ENCODE measurements at places on chromosomes 7 and 10. TPM values are rescaled to one million over a fixed set of nuclear protein-coding genes. Genes with fewer than 3 reads are reported as not detected.

- DNase-seq, result no peak
Observed at GRCh38 chr7:5403442-5403841, 20.2 kb downstream of the TNRC18 start.

- no peak for DNase-seq
Observed at GRCh38 chr7:23955145-23955544, 245.1 kb downstream of the STK31 start.

Gene FBXO24
- total RNA-seq, result 1.0 TPM

DNA sequence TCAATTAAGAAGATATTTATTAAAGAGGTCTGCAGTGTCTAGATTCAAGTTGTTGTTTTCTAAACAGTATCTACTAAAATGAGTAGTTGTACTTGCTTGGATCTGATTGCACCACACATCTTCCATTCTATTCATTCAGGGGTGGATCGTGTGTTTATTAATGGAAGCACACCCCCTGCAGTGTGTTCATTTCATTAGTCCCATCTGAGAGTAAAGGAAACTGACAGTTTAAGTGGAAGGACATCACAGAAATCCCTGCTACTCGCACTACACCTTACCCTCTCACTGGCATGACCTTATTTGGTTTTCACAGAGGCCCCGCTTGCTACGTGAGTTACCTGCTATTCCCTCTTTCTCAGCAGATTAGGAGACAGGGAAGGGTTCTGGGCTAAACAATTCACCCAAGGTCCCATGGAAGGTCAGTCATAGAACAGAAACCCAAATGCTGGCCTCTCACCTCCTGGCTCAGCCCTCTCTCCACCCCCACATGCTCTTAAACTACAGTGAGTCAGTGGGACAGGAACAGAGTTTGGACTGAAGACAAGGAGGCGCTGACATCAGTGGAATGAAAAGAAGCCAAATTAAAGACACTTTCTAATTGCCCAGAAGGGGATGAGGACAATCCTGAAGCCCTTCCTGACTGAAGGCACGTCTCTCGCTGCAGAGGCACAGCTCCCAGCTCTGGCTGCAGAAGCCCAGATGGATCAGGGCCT is 369.2 kb upstream of the NRP1 start:
- no peak for DNase-seq

DNA sequence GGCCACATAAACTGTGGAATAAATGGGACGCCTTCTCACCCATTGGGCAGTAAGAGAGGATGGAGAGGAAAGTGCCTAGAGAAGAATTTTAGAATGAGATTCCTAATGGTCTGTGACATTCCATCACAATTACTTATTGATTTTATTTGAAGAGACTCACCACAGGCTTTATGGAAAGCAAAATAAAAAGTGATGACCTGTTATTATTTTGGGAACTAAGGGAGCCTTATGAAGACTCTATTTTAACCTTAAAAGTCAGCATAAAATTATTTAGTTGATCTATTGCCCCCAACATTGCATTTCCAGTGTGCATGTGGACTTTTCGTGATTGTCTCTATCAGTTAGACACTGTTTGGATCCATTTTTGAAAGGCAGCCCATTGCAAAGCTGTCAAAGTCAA is 107.5 kb downstream of the PCLO start:
- DNase-seq, result no peak

DNA sequence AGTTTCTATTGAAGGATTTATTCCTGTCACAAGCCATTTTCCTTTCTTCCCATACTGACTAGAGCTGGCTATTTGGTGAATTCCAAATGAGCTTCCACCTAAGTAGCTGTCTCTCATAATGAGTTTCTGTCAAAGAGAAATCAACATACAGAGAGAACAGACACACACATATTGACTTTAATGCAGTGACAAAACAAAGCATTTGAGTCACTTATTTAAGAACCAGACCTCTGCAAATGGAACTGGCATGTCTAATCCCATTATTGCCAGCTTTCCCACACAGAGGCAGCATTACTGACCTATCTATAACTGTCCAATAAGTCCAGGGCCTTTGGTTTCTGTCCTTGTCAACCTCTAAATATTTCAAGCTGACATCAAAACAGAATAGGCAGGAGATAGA is 179.3 kb upstream of the CSTF2T start:
- no peak for DNase-seq

DNA sequence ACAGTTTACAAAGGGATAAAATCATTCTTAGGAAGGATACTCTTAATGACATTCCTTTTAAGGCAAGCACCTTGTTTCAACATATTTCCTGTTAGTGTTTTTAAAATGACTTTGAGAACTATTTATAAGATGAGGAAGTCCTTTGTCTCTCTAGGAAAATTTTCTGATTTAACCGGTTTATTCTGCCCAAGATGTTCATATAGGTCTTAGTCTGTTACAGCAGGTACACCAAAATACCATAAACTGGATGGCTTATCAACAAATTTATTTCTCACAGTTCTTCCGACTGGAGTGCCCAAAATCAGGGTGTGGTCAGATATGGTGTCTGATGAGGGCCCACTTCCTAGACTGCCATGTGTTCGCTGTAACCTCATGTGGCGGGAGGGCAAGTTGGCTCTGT is 77.9 kb downstream of the GSAP start:
- no peak for DNase-seq

- DNase-seq, result no peak
Observed at GRCh38 chr7:96097835-96098234, 224.1 kb downstream of the SLC25A13 start.

DNA sequence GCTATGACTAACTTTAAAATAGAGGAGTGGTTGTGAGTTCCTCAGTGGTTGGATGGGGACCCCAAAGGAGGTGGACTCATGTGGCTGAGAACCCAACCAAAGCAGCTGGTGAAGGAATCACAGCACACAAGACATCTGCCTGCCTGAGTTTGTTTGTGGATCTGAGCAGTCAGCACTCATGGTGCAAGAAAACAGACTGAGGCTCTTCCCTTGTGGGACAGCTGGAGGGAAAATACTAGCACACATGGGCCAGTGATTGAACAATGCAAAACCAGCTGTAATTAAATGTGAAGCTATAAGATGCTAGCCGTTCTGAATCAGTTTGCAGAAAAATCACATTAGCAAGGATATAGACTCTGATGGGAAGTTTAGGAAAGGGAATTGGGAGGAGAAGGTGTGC is 707.3 kb downstream of the GRID1 start:
- DNase-seq, result no peak

DNA sequence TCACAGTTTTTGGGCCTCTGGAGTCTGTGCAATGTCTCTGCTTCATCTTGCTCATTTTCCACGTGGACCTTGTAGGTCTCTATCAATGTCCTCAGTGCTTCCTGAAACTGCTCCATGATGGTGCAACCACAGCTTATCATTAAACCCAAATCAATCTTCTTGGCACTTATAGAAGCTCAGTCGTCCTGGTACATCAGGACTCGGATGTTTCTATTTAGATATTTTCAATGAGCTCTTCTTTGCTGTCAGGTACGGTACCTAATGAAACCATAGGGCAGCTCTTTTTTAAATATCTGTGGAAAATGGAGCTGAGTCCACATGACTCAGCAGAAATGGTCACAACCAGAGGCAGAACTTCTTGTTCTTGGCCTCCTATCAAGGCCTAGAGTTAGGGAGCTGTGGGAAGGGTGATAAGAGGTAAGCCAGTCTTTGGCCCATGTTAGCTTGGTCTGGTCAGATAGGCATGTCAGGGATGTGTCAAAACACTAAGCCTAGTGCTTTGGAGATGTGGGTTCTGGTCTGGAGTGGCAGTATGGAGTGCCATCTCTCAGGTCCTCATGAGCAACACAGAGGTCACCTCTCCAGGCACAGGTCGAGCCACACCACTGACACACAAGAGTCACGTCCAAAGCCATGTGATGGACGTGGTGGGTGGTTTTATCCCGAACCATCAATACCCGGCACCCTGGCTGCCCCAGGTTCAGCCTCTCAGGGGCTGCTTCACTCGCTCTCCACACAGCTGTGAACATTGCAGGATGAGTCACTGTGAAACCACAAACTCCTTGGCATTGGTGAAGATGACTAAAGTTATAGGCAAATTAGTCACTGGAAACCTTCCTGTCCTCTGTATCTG is 87.0 kb downstream of the TBXAS1 start:
- no peak for DNase-seq

Gene AP1S1
- total RNA-seq, result 26.8 TPM

Gene PURB
- total RNA-seq, result 5.0 TPM

- DNase-seq, result no peak
Observed at GRCh38 chr7:116577320-116577871, 52.6 kb downstream of the CAV1 start.

- DNase-seq, result no peak
Observed at GRCh38 chr7:66283003-66283920, 78.1 kb downstream of the TPST1 start.

Gene TFPI2
- 0.96 TPM for total RNA-seq

DNA sequence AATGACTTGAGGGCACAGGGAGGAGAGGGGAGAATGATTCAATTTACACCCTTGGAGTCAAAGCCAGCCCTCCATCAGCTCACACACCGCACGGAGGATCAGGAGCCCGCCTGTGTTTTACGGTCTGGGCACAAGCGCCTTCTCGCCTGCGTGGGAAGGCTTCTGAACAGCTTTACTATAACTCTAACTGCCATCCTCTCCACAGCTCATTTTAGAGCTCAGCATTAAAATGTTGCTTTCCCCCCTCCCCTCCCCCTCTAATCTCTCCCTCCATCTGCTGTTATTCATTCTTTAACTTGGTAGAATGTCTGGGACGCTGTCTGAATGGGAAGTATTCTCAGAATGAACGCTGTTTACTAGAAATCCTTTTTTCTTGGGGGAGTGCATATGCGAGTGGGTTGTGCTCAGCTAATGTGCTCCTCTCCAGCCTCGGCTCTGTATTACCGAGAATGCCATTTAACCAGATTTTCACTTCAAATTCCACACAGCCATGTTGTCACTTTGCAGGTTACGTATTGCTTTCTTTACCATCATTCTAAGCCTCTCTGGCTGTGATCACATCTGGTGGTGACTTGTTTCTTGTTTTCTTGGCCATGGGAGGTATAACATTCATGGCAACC is 140.1 kb downstream of the GFRA1 start:
- no peak for DNase-seq

GRCh38 chr7:112298543-112299100 is 92.1 kb downstream of the ZNF277 start:
- DNase-seq, result no peak

Gene SPDYE2
- not detected for total RNA-seq

DNA sequence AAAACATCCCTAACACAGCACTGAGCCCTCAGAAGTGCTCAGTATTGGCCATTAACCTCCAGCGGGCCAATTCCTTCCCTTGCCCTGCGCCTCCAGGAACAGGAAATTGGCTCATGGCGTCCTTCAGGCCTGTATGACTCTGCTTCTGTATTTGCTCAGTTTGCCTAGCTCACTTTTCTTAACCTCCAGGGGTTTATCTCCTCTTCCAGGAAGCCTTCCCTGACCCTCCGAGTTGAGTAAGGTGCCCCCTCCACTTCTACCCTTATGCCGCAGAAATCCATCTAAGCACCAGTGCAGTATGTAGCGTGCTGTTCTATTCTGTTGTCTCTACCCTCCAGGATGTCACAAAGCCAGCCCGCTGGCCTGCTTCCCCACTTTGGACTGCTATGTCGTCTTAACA is 1.1 kb upstream of the SFXN4 start:
- no peak for DNase-seq

DNA sequence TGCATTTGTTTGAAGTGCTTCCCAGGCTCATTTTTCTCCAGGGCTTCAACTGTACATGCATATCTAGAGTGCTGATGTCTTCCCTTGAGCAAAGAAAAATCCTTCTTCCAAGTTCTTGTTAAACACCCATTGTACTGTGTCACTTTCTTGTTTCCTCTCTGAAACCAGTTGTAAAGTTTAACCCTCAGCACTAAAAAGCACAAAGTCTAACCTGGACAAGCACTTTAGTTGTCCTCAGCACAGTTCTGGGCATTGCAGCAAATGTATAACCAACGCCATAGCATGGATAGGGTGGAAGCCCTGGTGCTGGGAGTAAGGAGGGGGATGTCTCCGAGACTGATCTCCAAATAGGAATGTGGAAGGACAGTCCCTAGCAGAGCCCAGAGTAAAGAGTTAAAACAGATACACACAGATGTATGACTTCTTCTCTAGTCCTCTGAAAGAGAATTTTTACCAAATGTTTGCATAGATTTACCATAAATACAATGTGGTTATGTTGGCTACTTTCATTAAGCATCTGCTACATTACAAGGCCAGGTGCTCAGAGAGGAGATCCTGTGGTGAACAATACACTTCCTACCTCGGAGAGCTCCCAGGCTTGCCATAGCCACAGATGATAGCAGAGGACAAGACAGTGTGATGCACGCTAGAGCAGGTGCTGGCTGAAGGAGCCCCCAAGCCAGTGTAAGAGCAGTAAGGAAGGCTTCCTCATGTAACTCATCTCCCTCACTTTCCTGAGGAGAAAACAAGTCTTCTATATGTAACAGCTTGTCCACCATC is 57.0 kb downstream of the DNAJC12 start:
- no peak for DNase-seq

Gene CACNA2D1
- 0.91 TPM for total RNA-seq

GRCh38 chr7:128831178-128831993 is 1.2 kb downstream of the FLNC start:
- DNase-seq, result no peak

Gene RBP3
- not detected for total RNA-seq

Gene LBX1
- total RNA-seq, result not detected

Gene TYW1B
- total RNA-seq, result 1.5 TPM

Gene UPK3BL2
- 8.5 TPM for total RNA-seq

- DNase-seq, result no peak
Observed at GRCh38 chr10:132571650-132572544, 34.3 kb downstream of the INPP5A start.

Gene SPDYE16
- total RNA-seq, result 0.13 TPM

Gene SOSTDC1
- not detected for total RNA-seq

GRCh38 chr10:94208315-94208714 is 154.4 kb downstream of the NOC3L start:
- no peak for DNase-seq

Gene UCN3
- total RNA-seq, result not detected

- no peak for DNase-seq
Observed at GRCh38 chr7:45524445-45524844, 49.7 kb upstream of the ADCY1 start.

GRCh38 chr10:118383699-118384098 is 41.6 kb upstream of the FAM204A start:
- DNase-seq, result no peak

- peak; percentile 33 for DNase-seq
Observed at GRCh38 chr7:465710-466400, 53.8 kb downstream of the PDGFA start.

GRCh38 chr10:86100581-86101061 is 266.0 kb downstream of the GRID1 start:
- DNase-seq, result no peak
